Left kidney (tissue), 8 donors: ENCODE measurements at places on chromosomes 1 and 21.

GRCh38 chr1:88118176-88118845, 565.8 kb upstream of the PKN2 start:
- no peak for DNase-seq

- DNase-seq, result no peak
These were observed 40.7 kb downstream of the NME7 start for GRCh38 chr1:169326956-169327268.

DNA sequence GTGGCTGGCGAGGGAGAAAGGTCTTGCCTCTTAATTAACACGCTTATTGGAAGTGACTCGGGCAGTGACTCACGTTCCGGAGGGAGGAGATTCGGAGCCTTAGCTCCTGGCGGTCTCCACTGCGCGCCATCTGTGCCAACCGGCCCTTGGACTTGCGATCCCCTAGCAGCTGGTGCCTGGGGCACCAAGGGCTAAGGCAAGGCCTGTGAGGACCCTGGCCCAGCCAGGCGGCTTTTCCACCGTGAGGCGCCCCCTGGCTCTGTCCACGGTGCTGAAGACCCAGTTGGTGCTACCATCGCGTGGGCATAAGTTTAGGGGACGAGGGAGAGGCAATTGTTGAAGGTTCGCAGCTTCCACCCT, 1.3 kb upstream of the SYT6 start:
- DNase-seq, result peak; percentile 61

- no peak for DNase-seq
These were observed 11.2 kb upstream of the FMOD start for GRCh38 chr1:203361945-203362719.

DNA sequence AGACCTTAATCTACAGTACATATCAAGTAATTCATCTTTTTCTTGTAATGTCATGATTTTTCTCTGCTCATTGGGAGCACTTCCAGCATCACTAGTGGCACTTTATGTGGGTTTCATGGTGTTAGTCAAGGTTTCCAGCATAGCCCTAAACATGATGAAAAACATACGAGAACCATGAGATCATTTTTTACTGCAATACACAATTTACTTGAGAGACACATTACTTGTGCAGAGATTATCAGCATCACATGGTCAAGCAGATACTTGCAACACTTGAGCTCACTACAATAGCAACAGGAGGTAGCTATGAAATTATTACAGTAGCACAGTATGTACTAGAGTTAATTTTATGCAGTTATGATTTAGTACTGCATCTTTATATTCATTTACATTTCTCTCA, 36.4 kb downstream of the ITGB3BP start:
- no peak for DNase-seq

DNA sequence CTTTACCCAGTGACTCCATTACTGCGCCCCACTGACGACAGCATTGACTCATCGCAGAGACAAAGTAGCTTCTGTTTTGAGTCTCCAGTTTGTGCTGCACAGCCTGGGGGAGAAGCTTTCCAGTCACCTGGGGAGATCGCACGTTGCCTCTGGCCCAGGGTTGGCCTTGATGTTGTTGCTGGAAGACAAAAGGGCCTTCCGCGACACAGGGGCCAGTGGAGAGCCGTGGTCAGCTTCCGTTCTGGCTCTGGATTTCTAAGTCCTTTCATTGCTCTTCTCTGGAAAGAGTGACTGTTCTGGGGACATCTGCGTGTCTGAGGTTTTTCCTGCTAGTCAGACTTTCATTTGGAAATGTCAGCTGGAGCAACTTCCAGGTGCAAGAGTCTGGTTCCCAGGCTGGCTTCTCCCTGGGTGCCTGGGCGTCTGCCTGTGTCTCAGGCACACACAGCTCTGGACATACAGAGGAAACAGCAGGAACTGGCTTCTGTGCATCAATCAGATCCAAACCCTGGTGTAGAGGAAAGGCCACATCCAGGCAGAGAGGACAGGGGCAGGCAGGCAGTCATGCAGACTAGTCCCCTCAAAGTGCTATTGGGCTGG, 257.0 kb downstream of the SIPA1L2 start:
- no peak for DNase-seq

DNA sequence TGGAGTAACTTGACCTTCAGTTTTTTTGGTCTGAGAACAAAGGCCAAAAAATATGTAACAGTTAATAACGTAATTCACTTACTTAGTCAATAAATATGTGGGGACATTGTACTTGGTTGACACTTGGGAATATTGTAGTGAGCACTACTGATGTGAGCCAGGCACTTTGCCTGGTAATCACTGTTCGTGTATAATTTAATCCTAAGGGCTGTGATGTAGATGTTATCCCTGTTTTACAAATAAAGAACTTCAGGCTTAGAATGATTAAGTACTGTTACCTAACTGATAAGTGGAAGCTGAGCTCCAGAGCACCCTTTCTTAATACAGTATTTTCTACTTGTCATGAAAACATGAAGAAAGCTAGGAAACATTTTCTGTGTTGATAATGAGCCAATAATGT, 28.0 kb downstream of the PTBP2 start:
- DNase-seq, result no peak

DNA sequence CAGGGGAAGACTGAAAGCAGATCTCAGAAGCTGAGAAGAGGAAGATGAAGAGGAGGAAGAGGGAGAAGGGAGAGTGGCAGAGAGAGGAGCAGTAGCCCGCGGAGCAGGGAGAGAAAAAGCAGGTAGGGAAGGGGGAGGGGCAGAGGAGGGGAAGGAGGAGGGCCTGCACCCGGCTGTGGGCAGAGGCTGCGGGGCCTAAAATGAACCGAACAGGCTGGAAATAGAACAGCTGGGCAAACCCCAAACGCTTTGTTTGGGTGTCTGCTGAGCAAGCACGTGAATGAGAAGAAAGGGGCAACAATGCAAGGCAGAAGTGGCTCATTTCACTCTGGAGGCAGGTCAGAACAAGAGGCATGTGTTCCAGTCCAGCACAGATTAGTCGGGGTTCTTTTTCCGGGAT, 33.5 kb downstream of the KCNC4 start:
- DNase-seq, result no peak

GRCh38 chr1:60571811-60572210, 498.2 kb upstream of the C1orf87 start:
- DNase-seq, result no peak

DNA sequence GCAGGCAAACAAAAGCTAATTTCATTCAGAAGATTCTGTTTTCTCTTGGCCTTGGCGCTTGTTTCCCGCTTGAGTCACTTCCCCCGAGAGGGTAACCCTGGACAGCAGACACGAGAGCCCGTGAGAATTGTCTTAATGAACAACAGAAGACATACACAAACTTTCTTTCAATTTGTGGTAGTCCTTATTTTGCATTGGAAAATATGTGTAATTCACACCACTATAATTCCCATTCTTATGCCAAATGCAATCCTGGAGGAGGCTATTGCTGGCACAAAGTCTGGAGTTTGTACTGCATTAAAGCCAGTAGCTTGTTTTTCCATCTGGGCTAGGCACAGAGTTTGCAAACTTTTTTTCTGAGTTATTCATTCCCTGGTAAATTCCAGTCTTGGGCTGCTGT, 109.8 kb upstream of the IVNS1ABP start:
- no peak for DNase-seq

DNA sequence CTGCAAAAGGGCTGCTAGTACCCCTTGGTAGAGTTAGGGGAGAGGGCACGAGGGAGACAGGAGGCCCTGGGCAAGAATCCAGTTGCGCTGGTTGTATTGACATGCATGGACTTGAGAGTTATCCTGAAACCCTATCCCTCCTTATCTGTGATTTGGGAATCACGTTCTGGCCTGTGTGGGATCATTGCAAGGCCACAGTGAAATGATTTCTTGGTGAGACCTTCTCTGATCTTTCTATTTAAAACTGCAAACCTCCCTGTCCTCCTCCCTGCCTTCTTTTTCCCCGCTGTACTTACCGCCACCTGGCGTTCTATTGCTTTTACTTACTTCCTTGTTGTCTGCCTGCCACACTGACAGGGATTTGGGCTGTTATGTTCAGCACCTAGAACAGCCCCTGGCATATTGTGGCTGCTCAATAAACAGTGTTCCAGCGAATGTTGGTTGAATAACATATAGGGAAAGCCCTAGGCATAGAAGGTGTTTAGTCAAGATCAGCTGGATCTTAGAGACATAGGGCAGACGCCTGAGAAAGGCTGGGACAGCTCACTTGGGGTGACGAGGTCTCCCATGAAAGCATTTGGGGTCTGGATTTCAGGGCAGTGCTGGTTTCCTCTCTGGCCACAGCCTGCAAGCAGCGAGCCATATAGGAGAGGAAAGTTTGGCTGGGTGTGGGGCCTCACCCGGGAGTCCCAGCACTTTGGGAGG, 25.6 kb downstream of the ALPL start:
- peak; percentile 45 for DNase-seq

GRCh38 chr21:32101277-32101676, 177.6 kb downstream of the MIS18A start:
- DNase-seq, result no peak

- no peak for DNase-seq
These were observed 579.3 kb upstream of the ADGRL4 start for GRCh38 chr1:79585801-79586200.

DNA sequence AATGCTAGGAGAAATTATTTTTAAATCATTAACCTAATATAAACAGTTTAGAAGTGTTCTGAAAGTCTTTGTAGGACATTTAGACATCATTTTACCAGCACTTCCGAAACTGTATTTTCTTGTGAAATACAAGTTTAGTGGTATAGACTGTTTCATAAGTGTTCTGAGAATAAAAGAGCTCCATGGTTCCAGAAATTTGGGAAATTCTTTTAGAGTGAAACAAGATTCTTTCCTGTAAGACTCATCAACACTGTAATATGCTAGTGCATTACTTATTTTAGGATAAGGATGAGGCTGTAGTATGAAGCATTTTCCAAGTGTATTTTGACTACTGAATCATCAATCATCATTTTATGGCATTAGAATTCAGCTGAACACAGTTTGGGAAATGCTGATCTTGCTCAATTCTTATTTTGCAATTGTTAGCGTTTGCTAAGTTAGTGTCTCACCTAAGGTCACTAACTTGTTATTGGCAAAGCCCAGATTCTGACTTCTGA, 73.4 kb downstream of the CEP350 start:
- no peak for DNase-seq

DNA sequence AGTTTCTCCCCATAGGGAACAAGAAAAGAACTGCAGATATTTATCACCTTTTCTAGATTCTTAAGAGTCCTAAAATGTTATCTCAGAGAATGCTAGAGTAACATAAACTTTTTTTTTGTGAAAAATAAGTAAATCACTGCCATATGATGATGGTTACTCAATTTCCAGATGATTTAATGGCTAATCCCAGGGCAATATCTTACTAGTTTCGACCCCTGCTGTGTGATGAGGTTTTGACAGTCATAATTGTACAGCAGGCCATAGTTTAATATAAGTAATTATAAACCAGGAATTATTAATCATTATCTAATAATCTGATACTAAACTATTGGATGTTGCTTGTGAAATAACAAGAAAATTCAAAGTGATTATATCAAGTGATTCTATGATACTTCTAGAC, 210.6 kb downstream of the HLX start:
- no peak for DNase-seq

GRCh38 chr1:202671399-202671798, 38.9 kb downstream of the SYT2 start:
- DNase-seq, result no peak

DNA sequence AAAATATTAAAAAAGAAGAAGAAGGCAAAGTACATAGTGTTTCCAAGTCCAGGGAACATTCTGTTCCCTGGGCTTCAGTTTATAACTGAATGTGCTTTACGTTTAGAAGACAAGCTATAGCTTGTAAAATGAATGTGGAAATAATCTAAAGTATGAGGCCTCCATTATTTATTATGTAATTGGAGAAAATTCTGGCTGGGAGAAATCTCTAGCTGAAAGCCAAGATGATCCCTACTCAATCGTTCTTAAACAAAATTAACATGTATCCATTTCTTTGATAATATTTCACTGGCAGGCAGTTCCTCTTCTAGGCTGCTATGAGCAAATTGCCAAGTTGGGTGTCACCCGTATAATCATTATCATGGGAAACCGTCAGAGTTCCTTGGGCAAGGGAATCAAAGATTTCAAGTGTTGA, 52.2 kb upstream of the ETS2 start:
- DNase-seq, result no peak

DNA sequence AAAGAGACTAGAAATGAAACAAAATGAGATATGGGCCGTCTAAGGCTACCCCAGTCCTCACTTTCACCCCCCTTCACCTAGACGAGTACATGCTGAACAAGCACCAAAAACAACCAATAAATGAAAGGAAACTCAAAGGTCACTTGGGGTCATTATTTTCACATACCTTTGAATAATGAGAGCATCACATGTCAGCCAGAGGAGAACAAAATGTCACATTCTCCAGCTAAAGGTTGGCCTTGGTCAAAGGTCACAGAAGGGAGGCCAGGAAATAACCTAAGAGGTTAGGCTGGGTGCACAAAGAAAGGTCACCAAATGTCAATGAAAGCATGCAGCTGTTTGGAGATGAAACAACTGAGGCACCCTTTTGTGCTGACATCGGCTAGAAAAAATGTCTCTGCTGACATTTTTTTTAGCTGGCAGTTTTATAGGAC, 288.7 kb upstream of the USP25 start:
- no peak for DNase-seq

- DNase-seq, result no peak
These were observed 57.0 kb downstream of the MORN1 start for GRCh38 chr1:2334366-2334765.

- DNase-seq, result no peak
These were observed 273.1 kb upstream of the SNX7 start for GRCh38 chr1:98388441-98388840.

DNA sequence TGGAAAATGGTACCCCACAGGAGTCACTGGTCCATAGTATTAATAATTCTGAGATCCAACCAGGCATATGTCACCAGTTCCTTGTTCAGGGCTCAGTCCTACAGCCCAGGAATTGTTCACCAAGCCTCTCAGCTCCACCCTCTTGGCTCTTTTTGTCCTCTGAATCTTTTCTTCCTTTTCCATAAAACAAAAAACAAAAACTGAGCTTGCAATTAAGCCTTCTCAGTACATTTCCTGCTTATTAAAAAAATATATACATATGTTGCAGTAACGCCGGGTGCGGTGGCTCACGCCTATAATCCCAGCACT, 23.4 kb upstream of the KIF1B start:
- no peak for DNase-seq

DNA sequence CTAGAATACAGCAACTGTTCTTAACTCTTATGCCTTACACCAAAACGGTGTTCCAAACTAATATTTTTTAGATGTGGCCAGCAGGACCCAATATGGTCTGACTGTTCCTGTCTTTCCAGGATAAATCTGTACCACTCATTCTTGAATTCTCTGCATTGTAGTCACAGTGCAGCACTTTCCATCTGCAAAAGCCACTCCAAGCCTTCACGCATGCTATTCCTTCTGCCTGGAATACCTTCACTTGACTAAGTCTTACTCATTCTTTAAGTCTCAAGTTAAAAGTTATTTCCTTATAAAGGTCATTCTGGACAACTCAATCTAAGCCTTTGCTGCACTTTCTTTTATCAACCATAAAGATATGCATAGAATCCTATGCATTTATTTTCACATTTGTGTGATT, 1194.5 kb downstream of the PLA2G4A start:
- DNase-seq, result no peak

DNA sequence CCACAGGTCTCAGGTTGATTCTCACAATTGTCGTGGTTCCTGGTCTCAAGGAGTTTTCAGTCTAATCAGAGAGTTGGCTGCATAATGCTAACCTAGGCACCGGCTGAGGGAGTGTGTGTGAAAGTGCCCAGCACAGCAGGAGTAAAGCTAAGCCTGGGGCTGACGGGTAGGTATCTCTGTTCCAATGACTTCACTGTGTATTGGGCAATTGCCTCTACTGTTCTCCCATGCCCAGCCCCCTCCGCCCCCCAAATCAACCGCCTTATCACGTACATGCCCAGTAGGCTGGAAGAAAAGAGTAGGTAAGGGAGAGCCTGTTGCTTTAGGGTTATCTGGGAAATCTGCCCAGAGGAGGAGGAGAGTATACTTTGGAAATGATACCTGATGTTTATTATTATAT, 54.7 kb downstream of the MRPS6 start:
- DNase-seq, result no peak
